ENCODE measurements at places on chromosomes 1 and 21.
A peak's percentile ranks its signal among the peaks of the same experiment; 100 is the strongest.

DNA sequence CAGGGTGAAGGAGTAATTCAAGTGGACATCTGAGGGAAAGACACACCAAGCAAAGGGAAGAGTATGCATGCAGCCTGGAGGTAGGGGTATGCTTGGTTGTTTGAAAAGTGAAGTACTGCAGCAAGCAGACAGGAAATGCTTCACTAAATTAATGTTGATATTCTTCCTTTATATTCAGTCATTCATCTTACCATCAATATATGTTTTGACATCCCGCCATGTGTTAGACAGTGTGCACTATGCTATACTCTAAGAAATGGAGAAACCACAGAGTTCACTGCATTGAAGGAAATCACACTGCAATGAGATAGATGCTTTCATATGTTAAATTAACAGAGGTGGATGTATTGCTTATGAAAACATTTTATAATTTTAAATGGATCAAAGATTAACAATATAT is 82.9 kb downstream of the HSPA13 start:
- no peak for DNase-seq

DNA sequence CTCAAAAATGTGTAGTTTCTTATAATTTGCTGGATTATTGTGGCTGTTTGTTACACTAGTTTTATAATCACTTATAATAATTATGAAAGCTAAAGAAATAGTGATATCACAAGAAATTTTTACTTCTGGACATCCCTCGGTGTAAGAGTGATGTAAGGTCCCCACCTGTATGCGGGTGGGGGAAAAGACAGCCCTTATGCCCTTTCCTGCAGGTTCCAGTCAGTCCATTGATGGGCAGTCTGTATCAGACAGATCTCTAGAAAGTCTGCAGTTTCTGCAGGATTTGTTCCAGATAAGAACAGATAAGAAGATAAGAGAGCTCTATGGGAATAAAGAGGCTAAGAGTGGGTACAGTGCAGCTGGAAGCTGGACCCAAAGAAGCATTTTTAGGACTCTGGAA is 89.3 kb downstream of the NTNG1 start:
- DNase-seq: no peak

- DNase-seq: peak; percentile 41
Observed at GRCh38 chr1:70947835-70948234, 99.8 kb downstream of the PTGER3 start.

DNA sequence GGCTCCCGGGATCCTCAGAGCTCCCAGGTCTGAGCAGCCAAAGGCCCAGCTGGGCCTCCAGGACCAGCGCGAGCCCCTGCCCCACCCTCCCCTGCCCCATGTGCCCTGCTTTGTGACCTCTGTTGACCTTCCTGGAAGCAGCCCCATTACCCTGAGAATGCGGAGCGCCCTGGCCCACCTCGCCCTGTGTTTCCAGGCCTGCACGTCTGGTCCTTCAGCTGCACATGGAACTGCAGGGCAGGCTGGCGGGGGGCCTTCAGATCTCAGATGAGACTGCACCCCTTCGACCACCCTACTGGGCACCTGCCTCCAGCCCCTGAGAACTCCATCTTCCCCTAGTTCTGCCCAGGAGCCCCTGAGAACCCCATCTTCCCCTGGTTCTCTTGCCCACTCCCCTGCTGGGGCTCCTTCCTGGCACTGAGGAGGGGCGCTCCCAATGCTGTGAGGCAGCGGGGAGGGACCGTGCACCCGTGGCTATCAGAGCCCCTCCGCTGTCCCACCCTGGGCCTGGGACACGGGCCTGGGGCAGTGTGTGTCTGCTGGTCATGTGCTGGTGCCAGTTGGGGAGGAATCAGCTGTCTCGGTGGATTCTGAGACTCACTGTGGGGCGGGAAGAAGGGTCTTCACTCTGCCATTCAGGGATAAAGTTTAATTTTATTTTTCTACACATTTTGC is 25.1 kb downstream of the TMEM201 start:
- no peak for DNase-seq

GRCh38 chr1:231049121-231049979 is 9.3 kb upstream of the FAM89A start:
- no peak for DNase-seq

DNA sequence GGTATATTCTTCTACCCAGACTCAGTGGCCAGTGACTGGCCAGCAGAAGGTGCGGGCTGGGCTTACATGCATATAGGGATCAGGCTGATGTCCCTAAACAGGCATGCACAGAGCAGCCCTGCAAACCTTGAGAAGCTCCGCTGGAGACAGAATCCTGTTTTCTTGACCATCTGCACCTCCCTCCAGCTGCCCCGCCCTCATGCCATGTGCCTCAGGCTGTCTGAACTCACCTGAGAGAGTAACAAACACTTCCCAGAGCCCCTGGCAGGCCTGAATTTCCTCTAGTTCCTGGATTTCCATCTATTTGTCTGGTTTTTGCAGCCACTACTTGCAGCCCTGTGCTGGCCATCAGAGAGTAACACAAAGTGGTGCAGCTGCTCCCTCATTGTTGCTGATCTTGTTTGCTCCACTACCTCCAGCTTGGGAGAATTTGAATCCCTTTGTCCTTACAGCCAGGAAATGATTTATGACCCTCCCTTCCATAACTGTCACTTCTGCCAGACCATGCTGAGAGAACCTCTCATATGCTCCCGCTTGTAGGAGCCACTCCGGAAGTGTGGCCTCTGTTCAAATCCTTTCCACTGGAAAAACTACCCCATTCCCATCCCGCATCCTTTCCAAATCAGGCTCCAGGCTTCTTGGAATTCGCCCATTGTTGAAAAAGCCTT is 113.6 kb downstream of the NMNAT2 start:
- DNase-seq: no peak

GRCh38 chr1:245671966-245672767 is 517.4 kb downstream of the KIF26B start:
- DNase-seq: no peak

DNA sequence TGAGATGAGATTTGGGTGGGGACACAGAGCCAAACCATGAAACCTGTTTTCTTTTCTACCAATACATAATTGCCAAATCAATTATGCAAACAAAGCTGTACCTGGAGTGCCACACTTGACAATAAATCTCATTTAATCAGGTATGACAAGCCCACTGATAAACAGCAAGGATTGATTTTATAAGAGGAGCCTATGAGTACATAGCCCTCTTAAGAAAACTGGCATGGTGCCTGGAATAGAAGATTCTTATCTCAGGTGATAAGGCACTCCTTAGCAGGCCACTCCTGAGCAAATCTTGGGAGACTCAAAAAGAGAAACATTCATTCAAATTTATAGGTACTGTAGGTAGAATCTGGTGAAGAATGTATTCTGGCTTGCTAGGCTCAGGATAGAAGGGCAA is 28.6 kb upstream of the PDE4B start:
- DNase-seq: no peak

GRCh38 chr1:76224752-76225151 is 150.2 kb downstream of the ST6GALNAC3 start:
- no peak for DNase-seq

DNA sequence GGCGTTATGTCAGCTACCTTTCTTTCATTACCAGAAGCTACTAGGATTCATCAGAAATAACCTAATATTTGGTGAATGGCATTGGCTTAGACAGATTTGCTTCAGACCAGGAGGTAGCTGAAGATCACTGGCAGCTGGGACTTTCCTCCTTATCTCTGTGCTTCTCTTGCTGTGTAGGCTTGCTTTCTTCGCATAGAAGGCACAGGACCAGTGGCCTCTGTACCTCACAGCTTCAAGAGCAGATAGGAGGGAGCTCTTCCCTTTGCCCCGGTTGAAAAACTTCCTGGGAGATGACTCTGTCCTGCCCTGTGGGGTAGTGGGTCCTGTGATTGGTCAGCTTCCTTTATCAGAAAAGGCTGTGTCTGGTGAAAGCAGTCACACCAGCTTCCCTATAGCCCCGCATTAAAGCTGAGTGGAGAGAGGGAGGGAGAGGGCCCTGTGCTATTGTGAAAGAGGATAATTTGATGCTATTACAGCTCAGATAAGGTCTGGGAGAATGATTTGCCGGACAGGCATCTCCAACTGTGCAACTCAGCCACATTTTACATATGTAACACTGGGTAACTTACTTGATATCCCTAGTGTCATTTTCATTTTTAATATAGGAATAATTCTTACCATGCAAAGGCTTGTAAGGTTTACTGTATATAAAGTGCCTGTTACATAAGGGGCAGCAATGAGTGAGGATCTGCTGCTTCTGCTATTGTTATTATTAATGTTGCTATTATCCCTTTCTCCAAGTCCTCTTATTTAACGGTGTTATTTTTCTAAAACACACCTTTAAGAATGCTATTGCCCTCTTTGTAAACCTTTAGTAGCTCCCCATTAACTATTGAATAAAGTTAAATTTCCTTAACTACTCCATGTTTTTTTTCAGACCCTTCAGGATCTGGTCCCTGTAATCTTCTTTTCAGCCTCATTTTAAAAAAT is 31.6 kb downstream of the OSBPL9 start:
- DNase-seq: peak; percentile 42

DNA sequence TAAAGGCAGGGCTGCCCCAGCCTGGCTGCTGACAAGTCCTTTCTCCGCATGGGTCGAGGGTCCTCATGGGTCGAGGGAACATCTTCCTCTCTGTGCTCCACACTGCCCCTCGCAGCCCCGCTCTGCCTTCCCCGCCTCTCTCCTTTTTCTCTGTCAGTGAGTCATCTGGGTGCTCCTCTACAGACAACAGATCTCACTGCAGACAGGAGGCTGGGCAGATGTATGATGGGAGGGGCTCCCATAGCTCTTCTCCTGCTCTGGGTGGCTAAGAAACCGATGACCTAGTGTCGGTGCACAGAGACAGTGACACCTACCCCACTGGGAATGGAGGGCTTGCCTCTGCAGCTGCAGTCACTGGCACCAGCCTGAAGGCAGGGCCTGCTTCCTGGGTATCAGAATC is 5.5 kb downstream of the KCNA10 start:
- DNase-seq: no peak

DNA sequence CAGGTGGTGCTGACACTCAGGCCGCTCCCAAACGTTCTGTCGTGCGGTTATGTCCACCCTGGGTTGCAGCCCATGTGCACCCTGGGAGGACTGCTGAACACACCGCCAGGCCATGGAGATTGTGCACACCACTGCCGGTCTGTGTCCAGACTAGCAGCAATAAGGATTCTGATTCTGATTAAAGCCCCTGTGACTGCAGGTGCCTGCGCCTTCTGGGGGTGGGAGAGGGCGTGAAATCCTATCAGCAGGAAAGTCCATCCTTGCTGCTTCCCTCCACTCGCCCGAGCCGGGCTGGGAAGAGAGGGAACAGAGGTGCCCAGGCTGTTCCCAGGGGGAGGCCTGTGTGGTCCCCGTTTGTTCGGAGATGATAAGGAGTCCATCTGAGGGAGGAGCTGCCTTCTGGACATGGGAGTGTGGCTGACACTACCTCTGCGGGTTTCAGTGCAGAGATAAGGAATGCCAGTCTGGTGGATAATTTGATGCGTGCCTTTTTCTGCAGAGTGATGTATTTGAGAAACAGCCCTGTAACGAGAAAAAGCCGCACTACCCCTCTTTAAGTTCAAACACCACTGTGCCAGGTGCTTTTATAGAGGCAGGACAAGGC is 41.2 kb downstream of the BACE2 start:
- DNase-seq: no peak

DNA sequence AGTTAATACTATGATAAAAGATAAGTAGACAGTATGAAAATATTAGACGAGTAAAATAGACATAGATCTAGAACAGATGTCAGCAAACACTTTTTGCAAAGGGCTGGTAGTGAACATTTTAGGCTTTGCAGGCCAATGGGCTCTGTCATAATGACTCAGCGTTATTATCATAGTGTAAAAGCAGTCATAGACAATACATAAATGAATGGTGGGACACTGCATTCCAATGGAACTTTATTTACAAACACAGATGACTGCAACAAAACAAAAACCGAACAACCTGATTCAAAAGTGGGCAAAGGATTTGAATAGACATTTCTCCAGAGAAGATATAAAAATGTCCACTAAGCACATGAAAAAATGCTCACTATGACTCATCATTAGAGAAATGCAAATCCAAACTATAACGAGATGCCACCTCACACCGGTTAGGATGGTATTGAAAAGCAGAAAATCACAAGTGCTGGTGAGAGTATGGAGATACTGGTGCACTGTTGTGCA is 7.3 kb downstream of the GSTM5 start:
- DNase-seq: no peak

- DNase-seq: no peak
Observed at GRCh38 chr21:40768056-40768455, 78.9 kb downstream of the DSCAM start.

GRCh38 chr1:84834419-84835064 is 58.5 kb downstream of the LPAR3 start:
- no peak for DNase-seq

DNA sequence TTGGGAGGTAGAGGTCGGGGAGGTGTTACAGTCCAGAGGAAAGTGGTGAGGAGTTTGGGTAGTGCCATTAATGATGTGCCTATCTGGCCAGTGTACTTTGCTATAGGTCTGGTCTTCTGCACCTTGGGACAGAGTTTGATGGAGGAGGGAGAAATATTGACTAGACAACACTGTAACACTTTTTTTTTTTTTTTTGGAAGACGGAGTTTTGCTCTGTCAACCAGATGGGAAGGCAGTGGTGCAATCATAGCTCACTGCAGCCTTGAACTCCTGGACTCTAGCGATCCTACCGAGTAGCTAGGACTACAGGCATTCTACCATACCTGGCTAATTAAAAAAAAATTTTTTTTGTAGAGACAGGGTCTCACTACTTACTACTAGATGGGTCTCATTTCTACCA is 1.9 kb downstream of the SCP2 start:
- DNase-seq: no peak

DNA sequence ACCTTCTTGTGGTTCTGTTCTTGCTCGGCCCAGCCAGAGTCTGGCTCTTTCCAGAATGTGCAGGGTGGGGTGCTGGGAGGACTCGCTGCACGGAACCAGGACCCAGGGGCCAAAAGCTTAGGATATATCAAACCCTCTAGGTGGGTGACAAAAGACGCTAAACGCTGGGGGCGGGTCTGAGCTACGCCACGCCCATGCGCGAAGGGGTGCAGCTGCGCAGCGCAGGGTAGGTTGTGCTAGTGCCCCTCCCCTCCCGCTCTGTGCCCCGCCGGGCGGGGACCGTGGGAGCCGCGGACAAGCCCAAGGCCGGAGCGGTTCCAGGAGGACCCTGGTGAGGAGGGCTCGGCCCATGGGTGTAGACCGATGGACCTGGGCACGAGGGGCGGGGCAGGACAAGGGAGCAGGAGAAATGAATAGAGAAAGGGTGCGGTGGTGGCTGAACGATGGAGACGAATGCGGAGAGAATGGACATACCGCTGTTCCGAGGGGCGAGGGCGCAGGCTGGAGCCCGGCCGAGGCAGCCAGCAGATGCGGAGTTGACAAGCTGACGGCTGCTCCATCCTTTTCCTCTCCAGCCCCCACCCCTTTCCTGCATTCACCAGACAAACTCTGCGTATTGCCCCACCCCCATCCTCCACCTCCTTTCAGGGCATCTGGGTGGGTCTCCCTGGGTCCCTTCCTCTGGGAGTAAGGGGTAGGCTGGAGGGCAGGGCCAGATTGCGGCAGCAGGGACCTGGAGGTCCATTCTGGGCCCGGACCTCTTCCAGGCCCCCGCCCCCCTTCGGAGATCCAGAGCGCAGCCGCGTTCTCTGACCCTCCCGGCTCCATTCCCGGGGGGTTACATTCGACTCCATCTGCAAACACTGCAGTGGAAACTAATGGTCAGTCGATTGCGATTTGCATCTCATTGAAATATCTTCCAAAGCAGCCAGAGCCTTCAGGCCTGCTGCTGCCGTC is at the start of gene RUSC1:
Gene RUSC1, plus strand, starts transcription at position 234 of the 957 bp plus-strand sequence. CDS start 880 bp downstream, outside the sequence.
- peak; percentile 53 for DNase-seq

- no peak for DNase-seq
Observed at GRCh38 chr1:3436451-3436850, 18.0 kb upstream of the ARHGEF16 start.

- DNase-seq: peak; percentile 70
Observed at GRCh38 chr1:165381745-165382505, 25.4 kb upstream of the LMX1A start.
